ENCODE measurements at places on chromosomes 3 and 15.

DNA sequence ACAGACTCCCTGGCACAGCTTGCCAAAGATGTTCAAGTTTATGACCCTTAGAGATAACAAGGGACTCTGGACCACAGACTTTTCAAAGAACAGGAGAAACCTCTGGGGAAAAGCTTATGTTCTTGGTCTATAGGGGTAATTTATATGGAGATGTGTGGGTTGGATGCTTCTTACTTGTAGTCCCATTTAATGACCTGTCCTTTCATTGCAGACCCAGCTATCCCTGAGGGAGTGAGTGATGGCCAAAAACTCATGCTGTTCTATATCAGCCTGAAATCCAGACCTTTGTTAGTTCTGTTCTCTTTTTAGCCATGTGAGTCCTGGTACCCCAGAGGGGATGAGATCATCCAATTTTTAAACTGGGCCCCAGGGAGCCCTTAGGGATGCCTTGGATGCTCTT lies 43.7 kb upstream of the MRPL3 start:
- DNase-seq: no peak

GRCh38 chr3:10547841-10548783 lies 42.7 kb upstream of the ATP2B2 start:
- no peak for DNase-seq

DNA sequence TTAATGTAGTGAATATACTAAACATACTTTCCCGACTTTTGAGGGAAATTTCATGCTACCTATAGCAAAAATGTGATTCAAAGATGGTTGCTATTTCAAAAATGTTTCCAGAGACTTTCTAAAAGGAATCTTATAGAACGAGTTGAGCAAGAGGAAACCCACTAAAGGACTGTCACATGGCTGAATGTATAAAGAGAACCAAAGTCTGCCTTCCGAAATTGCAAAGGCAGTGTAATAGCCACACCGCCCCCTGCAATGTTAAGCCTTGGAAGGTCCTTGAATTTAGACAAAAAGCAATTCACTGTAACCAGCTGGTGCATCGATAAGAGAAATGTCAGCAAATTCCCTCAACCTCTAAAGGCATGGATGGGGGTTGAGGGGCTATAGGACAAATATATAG lies 142.8 kb downstream of the CHL1 start:
- no peak for DNase-seq

DNA sequence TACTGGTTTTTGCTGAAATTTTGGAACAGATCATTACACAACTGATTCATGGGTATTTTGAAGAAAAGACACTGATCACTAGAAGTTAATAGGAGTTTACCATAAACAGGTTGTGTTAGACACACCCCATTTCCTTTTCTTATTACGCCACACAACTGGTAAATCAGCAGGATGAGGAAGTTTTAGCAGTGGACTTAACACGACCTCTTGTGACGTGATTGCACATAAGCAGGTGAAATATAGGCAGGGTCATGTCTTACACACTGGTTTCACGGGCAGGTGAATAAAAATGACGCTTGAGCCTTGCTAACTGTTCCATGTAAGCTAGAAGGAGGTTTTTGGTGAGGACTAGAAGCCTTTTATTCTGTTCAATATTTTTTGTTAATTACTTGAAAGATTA lies 27.1 kb upstream of the TPRG1 start:
- peak; percentile 24 for DNase-seq

DNA sequence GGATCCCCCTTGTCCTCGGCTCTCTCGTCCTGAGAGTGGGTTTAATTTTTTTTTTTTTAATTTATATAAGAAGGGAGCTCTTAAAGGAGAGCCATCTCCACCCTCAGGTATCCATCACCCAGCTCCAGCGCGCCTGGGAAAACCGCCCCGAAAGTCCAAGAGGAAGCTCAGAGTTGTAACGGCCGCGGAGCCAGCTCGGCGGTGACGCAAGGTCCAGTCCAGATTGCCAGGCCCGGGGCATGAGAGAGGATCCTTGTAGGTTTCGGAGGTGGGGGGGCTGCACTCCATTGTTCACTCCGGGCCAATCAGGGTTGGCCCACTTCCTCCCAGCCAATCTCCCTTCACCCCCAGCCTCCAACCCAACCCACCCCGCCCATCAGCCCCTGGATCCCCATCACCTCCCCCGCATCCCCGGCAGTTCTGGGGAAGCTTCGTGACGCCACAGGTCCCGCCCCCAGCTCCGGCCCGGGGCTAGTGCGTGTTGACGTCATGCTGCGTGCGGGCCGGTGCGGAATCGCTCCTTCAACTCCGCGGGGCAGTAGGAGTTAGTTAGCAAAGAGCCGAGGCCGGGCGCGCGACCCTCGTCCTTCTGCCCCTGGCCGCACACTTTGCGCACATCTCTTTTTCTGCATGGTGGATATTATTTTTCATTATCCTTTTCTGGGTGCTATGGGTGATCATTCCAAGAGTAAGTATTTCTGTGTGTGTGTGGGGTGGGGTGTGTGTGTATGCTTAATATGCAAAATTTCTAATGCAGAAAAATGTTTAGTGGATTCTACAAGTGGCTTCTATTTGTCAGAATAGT lies at the start of gene ISL2:
Gene ISL2 (plus strand): TSS at position 520 of the 805 bp plus-strand sequence. CDS start 111 bp downstream, at position 631.
- DNase-seq: peak; percentile 74

GRCh38 chr3:62027796-62028195 lies 345.6 kb downstream of the FEZF2 start:
- DNase-seq: no peak

DNA sequence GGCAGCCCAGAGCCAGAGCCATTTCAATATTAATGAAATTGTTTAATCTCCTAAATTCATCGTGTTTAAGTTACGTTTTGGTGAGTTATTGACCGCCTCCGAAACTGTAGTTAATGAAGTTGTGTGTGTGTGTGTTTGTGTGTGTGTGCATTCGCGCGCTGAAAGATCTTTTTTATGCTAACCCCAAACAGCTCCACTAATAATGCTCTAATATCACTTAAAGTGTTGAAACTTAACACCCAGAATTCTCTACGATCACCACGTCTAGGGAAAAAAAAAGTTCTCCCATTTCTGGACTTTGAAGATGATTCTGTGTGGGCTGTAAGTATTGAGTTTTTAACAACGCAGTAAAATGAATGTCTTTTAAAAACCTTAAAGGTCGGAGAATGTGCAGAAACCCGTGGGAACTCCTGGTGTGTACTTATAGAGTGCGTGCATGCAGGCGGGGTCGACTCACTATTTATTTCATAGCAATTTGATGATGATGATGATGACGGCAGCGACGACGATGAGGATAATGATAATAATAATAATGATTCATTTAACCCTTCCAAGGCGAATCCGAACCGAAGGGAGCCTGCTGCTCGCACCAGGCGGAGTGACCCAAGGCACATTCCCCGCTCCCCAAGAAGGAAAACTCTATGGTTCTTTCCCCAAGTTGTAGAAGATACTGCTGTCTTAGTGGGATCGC lies 1.4 kb upstream of the FOXB1 start:
- no peak for DNase-seq

DNA sequence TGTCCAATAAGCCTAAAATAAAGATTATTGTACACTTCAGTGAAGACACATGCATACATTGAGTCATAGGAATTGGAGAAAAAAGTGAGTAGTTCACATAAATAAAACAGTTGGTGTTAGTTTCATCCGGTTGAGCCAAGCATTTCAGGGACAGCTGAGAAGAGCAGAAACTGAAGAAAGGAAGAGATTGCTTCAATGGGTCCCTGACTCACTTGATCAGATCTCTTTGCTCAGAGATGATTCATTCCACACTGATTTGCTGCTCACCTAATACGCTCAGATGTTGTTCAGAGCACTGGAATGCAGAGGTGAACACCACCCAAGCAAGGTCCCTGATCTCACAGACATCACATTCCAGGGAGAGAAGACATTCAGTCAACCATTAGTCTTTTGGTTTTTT lies 93.7 kb downstream of the RAD18 start:
- DNase-seq: peak; percentile 8

DNA sequence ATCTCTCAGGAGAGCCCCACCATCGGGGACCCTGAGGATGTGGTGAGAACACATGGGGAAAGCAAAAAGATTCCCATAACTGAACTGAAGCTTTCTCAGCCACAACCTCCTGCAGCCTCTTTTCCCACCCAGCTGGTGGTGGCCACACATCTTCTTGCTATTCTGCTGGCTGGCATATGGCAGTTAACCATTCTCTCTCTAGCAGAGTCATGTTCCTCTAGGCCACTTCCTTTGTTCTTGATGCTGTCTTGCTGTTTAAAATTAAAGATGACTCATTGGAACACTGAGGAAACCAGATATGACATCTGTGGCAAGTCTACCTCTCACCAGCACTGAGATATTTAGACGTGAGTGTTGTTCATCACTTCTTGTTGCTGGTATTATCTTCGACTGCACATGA lies 180.3 kb upstream of the ROBO2 start:
- no peak for DNase-seq

Data from large intestine (tissue), 12 donors.